GM12892 (cell line): ENCODE measurements at places on chromosomes 12 and 14.

- no peak for DNase-seq
Measured at GRCh38 chr14:99029145-99029915, 242.7 kb downstream of the BCL11B start.

DNA sequence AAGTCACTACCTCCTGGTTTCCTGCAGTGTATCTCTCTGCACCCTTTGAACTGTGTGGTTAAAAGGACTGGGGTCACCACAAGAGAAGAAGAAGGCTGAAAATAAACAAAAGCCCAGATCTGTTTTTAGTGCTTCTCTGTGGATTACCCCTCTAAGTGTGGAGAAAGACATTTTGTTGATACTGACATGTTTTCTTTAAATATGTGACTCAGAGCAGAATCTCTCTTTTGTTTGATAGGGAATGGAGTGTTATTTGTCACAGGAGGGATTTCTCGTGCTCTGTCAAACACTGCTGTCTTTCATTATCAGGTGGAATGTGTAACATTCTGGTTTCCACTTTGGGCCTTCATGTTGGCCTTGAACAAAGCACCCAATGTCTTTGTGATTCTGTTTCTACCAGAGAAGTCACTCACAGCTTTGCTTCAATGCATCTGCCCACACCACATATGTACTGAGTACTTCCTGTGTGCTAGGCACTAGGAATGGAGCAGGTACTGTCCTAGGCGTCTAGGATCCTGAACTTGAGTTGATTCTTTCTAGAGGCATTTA lies 82.1 kb downstream of the PLXNC1 start:
- no peak for DNase-seq

DNA sequence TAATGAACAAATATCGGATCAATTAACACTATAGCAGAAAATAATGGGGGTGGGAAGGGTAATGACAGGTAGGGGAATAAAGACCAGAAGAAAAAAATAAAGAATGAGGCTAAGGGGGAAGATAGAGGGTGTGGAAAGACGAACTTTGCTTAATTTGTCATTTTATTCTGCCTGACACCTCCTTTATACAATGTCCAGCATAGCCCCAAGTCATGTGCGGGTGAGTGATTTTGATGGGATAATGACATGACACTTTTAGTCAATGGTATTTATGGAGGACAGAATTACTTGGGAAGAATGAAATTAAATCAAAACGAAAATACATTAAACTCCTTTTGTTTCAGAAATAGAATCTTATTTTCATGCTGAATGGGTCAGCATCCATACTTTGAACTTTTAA lies 20.5 kb upstream of the IFNG-AS1 start:
- DNase-seq, result no peak

- DNase-seq, result no peak
Measured at GRCh38 chr12:108779998-108780688, 48.8 kb upstream of the CORO1C start.

DNA sequence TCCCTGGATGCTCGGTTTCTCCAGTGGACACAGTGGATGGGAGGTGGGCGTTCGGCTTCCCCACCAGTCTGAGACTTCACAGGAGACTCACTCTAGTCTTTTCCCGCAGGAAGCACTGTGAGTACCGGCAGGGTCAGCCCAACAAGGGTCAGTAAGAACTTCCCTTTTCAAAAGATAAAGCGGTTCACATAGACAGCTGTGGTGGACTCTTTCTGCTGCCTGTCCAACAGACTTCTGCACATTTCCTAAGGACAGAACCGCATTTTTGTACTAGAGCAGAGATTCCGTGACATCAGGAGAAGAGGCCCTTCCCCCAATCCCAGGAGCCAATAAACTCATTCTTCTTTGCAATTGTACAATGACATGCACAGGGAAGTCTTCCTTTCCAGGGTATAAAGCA lies 10.4 kb downstream of the LTBR start:
- no peak for DNase-seq

DNA sequence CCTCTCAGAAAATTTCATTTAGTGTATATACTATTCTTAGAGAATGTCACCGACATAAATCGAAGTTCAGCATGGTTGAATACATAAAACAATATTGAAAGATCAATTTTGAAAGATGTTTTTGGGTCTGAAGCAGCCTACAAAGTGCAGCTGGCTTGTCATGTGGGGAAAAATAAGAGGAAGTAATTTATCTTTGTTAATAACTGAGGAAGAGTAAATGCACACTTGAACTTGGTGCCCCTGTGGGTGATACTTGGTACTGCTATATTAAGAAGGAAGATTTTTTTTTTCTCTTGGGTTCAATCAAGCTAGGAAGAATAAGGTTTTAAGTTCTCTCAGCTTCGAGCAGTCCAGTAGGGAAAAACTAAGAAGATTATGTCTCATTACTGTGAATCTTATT lies 661.3 kb downstream of the RPL10L start:
- no peak for DNase-seq

DNA sequence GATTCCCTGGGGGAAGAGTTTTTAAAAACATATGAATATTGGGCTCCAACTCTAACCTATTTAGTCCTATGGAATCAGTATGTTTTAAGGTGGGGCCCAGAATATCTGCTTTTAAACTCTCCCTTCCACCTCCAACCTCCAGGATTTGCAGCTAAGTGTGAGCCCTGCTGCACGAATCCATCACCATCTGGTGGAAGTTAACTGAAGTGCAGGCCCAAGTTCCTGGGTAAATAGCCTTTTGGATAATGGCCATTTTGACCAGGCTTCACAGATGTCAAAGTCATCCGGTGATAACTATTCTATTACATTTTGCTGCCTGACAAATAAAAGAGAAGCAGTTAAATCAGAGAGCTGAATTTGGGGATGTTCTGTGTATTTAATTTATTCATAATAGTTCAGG lies 58.1 kb upstream of the RMST start:
- DNase-seq, result peak; percentile 11

- DNase-seq, result no peak
Measured at GRCh38 chr12:68420225-68421010, 88.3 kb upstream of the MDM1 start.

GRCh38 chr14:51600658-51601057 lies 51.1 kb upstream of the FRMD6 start:
- DNase-seq, result no peak

DNA sequence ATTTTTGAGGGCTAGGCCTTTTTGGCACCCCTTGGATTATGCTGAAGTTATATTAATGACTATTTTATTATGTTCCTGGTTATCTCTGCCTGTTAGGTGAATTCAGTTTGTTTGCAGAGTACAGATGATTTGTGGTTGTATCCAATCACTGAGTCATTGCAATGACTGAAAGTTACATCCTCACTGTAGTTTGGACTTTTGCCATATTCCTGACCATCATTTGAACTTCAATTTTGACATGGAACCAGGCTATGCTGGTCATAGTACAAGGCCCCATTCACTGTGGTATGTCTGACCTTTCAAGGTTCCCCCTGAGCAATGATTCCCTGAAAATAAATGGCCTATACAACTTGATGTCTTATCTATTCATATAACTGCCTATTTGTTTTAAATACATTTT lies 621.0 kb downstream of the CCER1 start:
- DNase-seq, result no peak

GRCh38 chr12:121461048-121461447 lies 61.1 kb downstream of the RNF34 start:
- no peak for DNase-seq

- DNase-seq, result no peak
Measured at GRCh38 chr12:34391771-34392581, 369.7 kb downstream of the ALG10 start.

- no peak for DNase-seq
Measured at GRCh38 chr12:76186131-76186906, 101.8 kb upstream of the NAP1L1 start.

DNA sequence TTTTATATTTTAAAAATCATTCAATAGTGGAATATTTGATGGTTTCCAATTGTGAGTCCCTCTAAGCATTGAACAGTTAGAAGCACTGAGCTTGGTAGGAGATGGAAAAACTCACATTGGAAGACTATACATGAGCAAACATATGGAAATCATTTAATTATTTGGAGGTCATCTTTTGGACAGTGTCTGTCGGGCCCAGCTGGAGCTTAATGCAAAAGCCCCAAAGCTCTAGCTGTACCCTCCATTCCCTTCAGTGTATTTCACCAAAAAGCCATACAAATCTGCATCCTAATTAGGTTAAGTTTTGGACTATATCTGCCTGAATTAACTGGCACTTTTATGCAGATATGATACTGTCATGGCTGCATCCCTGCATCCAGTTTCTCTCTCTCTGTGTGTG lies 365.7 kb downstream of the FLRT2 start:
- no peak for DNase-seq

- DNase-seq, result no peak
Measured at GRCh38 chr12:16606201-16606849, 363 bp upstream of the LMO3 start.

DNA sequence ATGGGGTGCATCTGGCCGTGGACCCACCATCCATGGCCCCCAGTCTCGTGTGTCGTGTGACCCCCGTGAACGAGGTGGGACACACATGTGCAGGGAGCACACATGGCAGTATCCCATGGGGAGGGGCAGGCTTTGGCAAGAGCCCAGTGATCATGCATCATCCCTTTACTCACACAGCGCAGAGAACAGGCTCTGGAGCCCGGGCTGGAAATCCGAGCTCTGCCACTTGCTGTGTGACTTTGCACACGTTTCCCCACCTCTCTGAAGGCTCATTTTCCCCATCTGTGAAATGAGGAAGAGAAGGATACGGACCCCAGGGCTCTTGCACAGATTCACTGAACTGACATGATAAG lies 119.9 kb downstream of the PHETA1 start:
- no peak for DNase-seq

- no peak for DNase-seq
Measured at GRCh38 chr12:58465418-58465817, 454.9 kb downstream of the LRIG3 start.

GRCh38 chr12:88895634-88896033 lies 315.4 kb upstream of the KITLG start:
- no peak for DNase-seq

DNA sequence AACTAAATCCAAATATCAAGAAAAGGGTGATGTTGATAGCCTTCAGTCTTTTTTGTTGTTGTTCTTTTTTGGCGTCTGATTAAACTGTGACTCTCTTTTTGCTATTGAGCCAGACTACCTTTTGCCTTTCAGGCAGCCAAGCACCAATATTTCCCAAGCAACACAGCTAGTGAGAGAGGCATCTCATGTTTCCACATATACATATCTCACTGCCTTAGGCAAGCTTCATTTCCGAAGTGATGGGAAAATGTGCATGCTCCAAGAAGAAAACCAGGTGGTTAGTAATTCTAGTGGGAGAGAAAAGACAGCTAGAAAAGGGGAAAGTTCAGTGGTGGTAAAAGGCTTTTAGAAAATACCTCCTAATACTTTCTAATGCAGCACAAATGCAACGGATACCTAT lies 277.7 kb downstream of the TMTC2 start:
- DNase-seq, result no peak

DNA sequence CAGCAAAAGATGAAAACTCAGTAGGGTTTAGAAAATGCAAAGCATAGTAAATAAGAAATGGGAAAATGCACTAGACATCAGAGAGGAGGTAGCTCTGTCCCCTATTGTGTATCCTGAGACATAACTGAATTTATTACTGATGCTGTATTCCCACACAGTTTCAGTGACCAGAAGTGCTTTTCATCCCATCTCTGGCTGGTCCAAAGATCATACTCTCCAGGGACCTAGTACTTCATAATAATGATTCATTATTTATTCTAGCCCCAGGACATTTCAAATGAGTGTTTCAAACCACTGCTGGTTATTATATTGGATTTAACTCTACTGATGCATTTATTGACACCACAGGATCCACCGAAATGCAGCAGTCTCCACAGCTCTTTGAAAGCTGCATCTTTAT lies 163.3 kb downstream of the PAWR start:
- no peak for DNase-seq

DNA sequence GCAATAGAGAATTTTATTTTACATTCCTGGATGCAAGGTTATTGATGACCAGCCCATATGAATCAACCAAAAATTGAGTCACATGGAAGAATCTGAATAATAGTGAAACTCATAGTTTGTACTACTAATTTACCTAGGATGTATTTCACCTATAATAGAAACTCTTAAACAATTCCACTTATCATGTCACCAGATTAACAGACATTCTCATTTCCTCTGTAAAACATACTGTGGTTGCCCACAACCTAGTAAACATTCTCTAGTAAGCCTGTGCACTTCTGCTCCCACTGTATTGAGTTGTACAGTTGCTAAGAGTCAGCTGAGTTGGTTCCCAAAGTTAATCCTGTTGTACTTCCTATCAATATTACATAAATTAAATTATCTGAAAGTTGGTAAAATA lies 196.6 kb upstream of the TMTC1 start:
- no peak for DNase-seq

- no peak for DNase-seq
Measured at GRCh38 chr12:53252349-53252916, 15.7 kb upstream of the ESPL1 start.

DNA sequence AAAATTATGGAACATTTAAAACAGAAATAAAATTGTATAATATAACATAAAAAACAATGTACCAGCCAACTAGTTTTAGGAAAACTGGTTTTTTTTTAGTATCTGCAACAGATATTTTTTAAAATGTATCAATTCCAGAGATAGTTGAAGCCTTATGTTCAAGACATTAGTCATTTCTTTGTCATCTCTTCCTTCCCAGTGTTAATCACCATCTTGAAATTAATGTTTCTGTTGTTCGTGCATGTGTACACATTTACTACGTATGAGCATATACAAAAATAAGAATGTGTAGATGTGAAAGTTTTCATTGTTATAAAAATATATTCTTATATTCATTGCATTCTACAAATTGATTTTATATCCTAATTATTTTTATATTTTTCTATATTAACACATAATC lies 1062.1 kb downstream of the SLC6A15 start:
- no peak for DNase-seq

GRCh38 chr12:111093428-111094142 lies 173.2 kb upstream of the MYL2 start:
- DNase-seq, result no peak

- DNase-seq, result no peak
Measured at GRCh38 chr12:54206791-54207190, 18.0 kb upstream of the SMUG1 start.

- no peak for DNase-seq
Measured at GRCh38 chr12:1644534-1645438, 15.8 kb downstream of the WNT5B start.

DNA sequence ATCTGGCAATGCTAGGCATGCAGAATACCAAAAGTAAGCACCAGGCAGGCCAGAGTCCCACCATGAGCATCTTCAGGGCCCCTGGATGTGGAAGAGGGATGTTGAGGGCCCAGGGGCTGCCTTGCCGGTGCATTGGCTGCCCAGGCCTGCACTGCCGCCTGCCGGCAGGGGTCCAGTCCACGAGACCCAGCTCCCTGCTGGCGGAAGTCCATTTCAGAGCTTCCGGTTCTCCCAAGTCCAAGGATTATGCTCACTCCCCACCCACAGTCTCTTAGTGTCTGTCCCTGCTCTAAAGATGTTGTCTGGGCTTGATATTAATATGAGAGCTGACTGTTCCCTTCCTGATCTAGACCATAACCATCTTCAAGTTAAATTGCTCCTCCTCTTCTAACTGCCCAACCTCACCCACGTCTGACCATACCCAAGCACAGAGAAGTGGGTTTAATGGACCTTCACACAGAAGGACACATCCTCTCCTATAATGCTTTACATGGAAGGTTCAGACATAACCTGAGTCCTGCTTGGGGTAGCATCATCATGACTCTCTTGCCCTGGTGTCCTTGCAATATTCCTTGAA lies 117.4 kb downstream of the DAD1 start:
- no peak for DNase-seq

- no peak for DNase-seq
Measured at GRCh38 chr14:22666203-22666893, 22.2 kb upstream of the OR6J1 start.
